ENCODE measurements at places on chromosomes 1 and 21.

GRCh38 chr1:57672346-57673140 lies 248.7 kb upstream of the DAB1 start:
- DNase-seq, result no peak

GRCh38 chr1:208988811-208989222 lies 594.7 kb upstream of the CAMK1G start:
- DNase-seq, result peak; percentile 3

DNA sequence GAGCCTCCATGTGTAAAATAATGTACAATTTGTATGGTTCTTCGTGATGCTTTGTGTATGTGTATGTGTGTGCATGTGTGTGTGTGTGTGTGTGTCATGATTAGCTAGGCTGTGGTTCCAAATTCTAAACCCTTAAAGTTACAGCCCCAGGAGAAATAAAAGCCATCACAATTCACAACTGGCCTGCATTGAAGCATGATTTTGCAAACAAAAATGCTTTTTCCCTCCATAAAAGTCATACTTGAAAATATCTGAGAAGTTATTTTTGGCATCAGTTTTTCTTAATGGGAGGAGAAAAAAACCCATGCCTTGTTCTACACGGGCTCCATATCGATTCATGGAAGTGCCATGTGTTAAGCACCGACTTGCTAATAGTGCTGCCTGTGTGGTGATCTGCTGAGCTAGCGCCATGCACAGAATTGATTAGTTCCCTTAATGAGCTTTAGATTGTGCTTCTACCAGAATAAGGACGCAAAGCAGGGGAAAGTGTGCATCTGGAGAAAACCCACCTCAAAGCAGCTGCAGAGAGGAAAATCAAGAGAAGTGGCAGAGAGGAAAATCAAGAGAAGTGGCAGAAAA lies 207.3 kb downstream of the DSCAM start:
- no peak for DNase-seq

- DNase-seq, result no peak
These were observed 44.6 kb downstream of the SUSD4 start for GRCh38 chr1:223319398-223319797.

- no peak for DNase-seq
These were observed 40.2 kb downstream of the LGR6 start for GRCh38 chr1:202233804-202234203.

- DNase-seq, result peak; percentile 36
These were observed 712 bp downstream of the RAB13 start for GRCh38 chr1:153985341-153985912.

- no peak for DNase-seq
These were observed 115.5 kb upstream of the NCAM2 start for GRCh38 chr21:20882462-20883407.

- DNase-seq, result no peak
These were observed 11.4 kb downstream of the FGR start for GRCh38 chr1:27623327-27624212.

DNA sequence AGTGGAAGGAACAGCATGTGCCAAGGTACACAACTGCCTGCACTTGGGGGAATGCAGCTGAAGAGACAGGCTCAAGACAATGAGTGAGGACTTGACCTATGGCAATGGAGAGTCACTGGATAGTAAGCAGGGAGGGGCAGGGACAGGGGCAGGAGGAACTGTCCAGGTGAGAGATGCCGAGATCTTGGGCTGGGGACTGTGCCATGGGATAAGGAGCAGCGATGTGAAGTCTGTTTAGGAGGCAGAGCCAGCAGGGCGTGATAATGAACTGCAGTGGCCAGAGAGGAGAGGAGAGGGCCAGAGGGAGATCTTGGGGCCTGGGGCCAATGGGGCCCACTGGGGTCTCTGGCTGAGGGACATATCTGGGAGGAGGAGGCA lies 17.8 kb upstream of the EPB41 start:
- DNase-seq, result no peak

DNA sequence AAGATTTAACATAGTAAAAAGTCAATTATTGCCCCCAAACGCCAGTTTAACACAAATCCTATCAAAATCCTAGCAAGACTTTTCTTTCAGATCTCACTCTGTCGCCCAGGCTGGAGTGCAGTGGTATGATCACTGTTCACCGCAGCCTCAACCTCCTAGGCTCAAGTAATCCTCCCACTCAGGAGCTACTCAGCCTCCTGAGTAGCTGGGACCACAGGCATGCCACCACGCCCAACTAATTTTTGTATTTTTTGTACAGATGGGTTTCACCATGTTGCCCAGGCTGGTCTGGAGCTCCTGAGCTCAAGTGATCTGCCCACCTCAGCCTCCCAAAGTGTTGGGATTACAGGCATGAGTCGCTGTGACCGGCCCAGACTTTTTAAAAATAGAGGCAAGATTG lies 4.8 kb downstream of the SNIP1 start:
- no peak for DNase-seq

- DNase-seq, result peak; percentile 66
These were observed 13.3 kb upstream of the CPT2 start for GRCh38 chr1:53183095-53183990.

- DNase-seq, result no peak
These were observed 246.1 kb upstream of the CSF3R start for GRCh38 chr1:36728846-36729245.

GRCh38 chr1:205301842-205302588 lies 19.5 kb downstream of the NUAK2 start:
- no peak for DNase-seq

- no peak for DNase-seq
These were observed 22.3 kb downstream of the BLZF1 start for GRCh38 chr1:169390303-169390702.

GRCh38 chr1:39979654-39980053 lies 24.7 kb downstream of the MFSD2A start:
- no peak for DNase-seq

GRCh38 chr1:110545492-110545891 lies 26.5 kb upstream of the KCNA10 start:
- DNase-seq, result no peak

GRCh38 chr1:72037745-72038343 lies 244.5 kb downstream of the NEGR1 start:
- peak; percentile 11 for DNase-seq

GRCh38 chr1:3349161-3349967 lies 105.1 kb upstream of the ARHGEF16 start:
- DNase-seq, result no peak

DNA sequence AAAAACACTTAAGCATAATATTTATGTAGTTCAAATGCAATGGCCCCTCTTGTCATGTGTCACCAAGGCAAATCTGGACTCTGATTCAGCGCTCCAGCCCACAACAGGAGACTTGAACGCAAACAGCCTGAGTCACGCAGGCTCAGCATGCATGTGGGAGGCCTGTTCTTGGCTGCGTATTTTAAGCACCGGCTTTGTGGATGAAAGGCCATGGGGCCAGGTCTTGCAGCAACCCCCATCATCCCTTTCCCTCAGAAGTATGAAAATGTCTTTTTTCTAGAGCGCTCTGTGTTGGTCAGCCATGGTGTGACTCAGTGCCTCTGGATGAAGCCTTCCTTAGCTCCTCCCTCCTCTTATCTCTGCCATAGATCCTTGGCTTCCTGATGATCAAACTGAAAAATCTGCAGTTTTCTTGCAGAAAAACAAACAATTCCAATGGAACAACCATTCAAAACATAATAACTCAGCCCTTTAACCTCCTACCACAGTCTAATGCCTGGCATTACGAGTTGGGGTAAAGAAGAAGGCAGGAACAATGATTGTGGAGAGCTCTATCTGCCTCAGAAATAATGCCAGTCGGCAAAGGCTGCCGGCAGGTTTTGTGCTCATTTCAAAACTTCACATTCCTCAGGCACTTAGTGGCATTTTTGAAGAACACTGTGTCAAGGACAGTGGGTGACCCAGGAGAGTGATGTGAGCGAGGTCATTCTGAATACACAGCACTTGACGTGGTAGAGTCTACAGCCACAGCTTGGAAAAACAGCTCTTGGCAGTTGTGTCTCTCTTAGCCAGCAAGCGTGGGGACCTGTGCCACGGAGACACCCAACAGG lies 167.5 kb downstream of the CLIC6 start:
- peak; percentile 99 for DNase-seq

GRCh38 chr1:168285521-168285790 lies 4.8 kb downstream of the TBX19 start:
- no peak for DNase-seq

- no peak for DNase-seq
These were observed 223.5 kb downstream of the KIF26B start for GRCh38 chr1:245378311-245378722.

GRCh38 chr1:231194476-231194842 lies 32.6 kb downstream of the TRIM67 start:
- no peak for DNase-seq

- no peak for DNase-seq
These were observed 3.1 kb downstream of the KRTAP10-8 start for GRCh38 chr21:44614961-44615391.

DNA sequence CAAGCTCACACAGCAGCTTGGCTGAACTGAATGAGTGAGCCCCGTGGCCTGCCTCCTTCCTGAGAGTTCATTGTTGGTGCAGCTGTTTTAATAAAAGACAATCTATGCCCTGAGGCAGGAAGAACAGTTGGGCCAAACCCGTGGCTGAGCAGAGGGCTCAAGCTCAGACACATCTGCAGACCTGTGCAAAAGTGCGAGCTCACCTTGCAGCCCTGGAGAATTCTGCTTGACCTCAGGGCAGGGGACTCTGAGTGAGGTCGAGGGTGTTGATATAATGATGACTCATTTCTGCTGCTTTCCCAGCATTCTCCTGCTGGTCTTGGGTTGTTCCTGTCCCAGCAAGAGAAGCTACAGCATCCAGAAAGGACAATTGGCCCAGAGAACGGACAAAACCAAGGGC lies 61.0 kb downstream of the ATP5PO start:
- peak; percentile 10 for DNase-seq

DNA sequence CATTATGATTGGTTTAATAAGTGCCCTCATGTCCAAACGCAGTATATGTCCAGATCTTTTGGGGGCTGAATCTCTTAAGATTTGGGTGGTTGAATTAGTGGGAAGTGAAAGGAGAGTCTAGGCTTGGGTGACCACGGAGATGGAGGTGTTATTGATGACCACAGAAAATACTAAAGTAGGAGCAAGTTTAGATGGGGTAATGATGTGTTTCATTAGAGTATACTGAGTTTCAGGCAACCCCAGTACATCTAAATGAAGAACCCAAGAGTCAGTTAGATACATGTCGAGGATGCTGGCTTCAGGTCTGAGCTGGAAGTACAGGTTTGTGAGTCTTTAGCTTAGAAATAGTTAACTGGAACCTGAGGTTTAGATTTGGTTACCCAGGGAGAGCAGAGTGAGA lies 6.5 kb upstream of the ZZZ3 start:
- no peak for DNase-seq

- DNase-seq, result no peak
These were observed 51.7 kb downstream of the TOR1AIP2 start for GRCh38 chr1:179825798-179826460.

GRCh38 chr1:212135166-212135565 lies 99.6 kb downstream of the DTL start:
- DNase-seq, result no peak

DNA sequence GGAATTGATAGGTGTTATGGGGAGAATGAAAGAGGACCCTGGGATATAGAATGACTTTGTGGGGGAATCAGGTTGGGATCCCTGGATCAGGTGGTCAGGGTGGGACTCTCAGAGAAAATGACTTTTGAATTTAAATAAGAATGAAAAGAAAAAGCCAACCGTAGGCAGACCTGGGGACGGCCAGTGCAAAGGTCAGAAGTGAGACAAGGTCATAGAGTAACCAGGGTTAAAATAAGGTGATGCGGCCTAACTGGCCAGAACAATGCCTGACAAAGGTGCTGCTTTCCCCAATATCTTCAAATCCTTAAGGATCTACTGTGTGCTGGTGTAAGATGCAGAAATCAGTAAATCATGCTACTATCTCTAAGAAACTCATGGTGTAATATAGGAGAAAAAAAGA lies 238.4 kb upstream of the JUN start:
- no peak for DNase-seq

DNA sequence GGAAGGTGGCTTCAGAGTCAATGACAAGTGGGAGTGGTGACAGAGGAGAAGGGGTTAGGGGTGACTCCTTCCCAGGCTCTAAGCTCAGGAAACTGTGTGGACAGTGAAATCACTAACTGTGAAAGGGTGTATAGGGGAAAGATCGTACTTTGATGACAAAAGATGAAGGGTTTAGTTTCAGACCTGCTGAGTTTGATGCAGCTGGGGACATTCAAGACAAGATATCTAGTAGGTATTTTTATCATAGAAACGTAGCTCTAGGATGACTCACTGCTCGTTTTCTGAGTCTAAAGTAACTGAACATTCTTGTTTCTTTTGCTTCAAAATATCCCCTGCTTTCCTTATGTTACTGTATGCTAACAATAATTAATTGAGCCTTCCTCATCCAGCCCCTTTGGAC lies 149.0 kb downstream of the PCP4 start:
- no peak for DNase-seq

GRCh38 chr1:66445492-66446181 lies 88.3 kb upstream of the SGIP1 start:
- no peak for DNase-seq

DNA sequence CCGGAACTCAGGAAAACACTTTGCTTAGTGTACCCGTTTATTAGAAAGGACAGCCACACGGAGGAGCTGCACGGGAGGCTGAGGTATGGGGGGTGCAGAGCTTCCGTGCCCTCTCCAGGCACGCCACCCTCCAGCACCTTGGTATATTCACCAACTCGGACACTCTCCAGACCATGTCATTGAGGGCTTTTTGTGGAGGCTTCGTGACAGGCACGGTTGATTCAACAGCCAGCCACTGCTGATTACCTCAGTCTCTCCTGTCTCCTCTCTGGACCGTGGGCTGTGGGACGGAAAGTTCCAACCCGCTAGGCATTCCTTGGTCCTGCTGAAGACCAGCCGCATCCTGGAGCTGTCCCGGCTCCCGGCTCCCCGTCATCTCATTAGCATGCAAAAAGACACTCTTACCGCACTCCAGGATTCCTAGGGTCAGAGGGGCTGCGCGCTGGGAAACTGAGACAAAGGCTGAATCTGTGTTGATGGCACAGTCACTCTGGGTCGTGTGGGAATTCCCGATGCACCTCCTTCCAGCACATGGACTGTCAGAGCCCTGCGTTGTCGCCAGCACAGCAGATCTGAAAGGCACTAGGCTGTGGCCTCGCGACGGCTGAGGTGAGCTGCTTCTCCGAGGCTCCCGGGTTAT lies 65.6 kb downstream of the PRKCZ start:
- DNase-seq, result no peak

GRCh38 chr21:32748529-32748928 lies 20.7 kb upstream of the SYNJ1 start:
- no peak for DNase-seq

GRCh38 chr1:101632548-101633272 lies 364.0 kb downstream of the OLFM3 start:
- no peak for DNase-seq

GRCh38 chr1:154857441-154858215 lies 12.5 kb downstream of the KCNN3 start:
- DNase-seq, result no peak

DNA sequence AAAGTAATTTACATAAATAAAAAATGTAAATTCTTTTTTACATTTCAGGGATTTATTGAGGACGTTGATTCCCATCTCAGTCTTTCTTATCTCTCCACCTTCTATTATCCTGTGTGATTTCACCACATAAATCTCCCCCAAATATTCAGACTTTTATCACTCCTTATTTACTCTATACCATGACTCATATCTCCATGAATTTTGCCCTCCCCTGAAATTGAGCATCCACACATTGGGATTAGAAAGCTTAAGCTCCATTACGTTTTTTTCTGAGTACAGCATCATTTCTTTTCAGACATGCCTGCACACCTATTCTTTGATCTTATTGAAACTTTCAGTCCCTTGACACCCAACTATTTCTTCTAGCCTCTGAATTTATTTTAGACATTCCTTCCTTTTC lies 111.2 kb downstream of the IFI44 start:
- peak; percentile 2 for DNase-seq

All from HFFc6 (cell line).